ENCODE measurements at places on chromosomes 7 and 10.

DNA sequence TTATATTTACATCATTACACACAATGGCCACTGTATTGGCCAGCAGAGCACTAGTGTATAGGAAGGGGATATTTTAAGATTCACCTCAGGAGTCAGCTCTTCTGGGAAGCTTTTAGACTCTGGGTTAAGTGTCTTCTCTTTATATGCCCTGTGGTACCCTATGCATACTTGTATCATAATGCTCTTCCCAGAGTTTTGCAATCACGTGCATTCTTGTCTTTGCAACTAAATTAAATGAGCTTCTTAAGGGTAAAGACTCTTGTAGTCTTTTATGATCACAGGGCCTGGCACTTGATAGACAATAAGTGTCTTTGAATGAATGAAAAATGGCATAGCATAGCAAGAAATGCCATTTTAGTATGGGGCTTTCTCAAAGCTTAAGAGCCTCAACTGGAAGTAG lies 35.4 kb upstream of the ARMS2 start:
- DNase-seq = no peak

GRCh38 chr10:77800738-77801266 lies 125.8 kb downstream of the DLG5 start:
- no peak for DNase-seq

DNA sequence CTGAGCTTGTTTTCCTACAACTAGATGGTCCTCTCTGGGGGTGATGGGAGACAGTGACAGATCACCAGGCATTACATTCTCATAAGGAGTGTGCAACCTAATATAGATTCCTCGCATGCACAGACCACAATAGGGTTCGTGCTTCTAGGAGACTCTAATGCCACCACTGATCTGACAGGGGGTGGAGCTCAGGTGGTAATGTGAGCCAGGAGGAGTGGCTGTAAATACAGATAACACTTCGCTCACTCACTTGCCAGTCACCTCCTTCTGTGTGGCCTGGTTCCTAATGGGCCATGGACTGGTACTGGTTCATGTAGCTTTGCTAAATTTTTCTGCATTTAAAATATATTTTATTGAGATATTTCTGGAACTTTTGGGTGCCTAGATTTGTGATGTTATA lies 202.3 kb upstream of the ZNF32 start:
- DNase-seq = no peak

DNA sequence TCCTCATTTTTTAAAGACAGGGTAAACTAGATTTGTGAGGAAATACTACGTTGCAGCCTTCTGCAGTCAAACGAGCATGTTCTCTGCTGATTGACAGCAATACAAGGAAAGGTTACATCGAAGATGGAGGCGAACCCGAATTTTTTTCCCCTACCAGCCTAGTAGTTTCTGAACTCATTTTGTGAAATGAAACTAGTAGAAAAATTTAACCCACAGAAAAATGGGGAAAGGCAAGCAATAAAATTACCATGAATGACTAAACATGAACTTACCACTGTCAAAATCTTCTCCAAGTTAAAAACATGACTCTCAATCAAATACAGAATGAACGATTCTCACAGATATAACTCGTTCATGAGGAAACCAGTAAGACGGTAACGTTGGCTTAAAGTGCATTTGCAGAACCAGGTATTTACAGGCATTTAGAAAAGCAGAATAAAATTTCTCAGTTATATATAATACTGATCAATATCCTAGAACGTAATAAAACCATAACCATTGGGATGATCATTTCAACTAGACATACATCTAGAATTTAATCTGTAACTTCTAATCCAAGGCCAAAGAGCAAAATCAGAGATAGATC lies 73.9 kb downstream of the CELF2 start:
- DNase-seq = no peak

DNA sequence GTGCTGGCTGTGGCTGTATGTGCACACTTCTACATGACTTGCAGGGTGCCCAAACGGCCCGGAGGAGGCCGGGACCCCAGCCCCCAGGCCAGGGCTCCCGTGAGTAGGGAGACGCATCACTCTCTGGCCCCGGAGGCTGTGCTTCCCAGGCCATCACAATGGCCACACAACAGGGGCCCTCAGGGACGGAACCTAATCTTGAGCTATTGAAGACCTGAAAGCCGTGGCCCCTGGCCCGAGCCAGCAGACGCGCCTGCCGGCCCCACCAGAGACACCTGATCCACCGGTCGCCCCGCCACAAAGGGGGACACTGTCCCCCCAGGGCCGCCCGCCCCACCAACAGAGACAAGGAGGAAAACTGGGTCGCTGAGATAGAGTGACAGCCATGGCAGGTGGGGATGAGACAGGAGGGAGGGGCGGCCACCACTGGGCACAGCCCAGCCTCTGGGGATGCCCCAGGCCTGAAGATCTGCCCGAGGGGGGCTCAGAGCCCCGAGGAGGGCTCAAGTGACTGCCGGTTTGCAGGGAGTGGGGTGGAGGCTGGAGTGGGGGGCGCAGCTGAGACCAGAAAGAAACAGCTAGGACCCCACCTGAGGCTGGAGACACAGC lies 10.2 kb upstream of the LFNG start:
- DNase-seq = no peak

DNA sequence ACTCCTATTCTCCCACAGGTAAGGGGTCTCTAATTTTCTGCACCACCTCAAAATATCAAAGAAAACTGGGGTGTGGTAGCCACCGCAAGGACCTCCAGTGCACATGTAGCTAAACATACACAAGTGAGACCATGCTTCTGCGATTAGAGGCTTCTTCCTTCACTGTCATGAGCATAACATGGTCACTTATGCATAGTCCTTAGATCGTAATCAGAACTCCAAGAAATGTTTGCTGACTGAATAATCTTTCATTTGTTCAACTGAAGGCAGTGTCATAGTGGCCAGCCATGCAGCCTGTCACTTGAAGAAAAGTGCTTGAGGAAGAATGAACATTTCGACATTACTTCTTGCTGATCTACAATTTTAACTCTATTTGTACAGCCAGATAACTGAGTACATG lies 14.6 kb downstream of the TWIST1 start:
- no peak for DNase-seq

- DNase-seq = no peak
These were observed 227.6 kb downstream of the DGKI start for GRCh38 chr7:137619181-137619580.

DNA sequence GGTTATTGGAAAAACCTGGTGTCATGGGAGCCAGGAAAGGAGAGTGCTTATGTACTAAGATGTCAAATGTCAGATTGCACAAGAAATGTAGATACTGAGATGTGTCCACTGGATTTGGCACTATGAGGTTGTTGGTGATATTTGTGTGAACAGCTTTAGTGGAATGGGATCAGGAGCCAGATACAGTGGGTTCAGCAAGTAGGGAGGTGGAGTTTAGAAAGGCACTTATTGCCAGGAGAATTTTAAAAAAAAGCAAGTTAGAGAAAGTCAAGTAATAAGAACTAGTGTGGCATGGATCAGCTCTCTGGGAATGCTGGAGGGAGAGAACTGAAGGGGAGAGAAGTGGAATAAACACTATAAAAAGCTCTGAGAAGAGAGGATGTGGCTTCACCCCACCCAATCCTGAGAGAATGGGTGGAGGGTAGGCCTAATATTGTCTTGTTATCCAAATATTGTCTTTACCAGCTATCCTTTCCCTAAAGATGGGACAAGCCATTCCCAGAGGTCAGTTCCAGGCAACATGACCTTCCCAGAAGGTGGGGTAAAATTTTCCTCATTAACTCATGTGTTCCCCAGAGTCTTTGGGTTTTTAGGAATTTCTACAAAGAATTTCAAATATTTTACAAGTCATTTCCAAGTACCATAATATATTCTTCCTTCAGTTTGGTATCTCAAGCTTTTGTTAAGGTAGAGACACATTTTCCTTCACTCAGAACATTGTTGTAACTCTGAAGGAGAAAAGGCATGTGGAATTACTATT lies 42.3 kb downstream of the ENTPD1 start:
- DNase-seq = no peak

DNA sequence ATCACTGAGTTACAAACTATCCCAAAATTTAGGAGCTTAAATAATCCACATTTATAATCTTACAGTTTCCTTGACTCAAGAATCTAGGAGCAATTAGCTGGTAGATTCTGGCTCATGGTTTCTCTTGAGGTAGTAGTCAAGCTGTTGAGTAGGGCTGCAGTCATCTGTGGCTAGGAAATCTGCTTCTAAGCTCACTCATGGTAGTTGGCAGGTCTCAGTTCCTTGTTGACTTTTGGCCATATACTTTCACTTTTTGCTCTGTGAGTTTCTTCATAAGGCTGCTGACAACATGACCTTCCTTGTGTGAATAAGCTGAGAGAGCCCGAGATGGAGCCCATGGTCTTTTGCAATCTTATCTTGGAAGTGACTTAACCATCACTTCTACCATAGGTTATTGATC lies 10.8 kb upstream of the ETV1 start:
- no peak for DNase-seq

- no peak for DNase-seq
These were observed 73.3 kb downstream of the ARID5B start for GRCh38 chr10:61974601-61975390.

- no peak for DNase-seq
These were observed 3.7 kb downstream of the LRRC4 start for GRCh38 chr7:128027485-128027980.

- DNase-seq = peak; percentile 87
These were observed 257.2 kb downstream of the KIAA1217 start for GRCh38 chr10:24465891-24466818.

DNA sequence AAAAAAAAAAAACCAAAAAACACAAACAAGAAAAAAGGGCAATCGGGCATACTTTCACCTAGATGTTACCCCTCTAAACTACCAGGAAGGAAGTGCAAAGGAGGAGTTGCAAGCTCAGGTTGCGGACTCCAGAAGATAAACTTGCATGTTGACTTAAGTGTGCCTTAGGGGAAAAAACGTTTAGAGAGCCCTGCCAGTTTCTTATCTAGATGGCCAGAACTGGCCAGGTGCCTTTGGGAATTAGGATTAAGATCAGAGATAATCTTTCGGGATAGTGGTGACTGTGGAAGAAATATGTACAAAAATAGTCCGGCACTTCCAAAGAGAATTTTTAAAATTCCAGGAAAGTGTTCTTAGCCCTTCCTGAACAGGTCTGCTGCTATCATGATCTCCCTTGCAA lies 17.6 kb downstream of the EVX1 start:
- peak; percentile 42 for DNase-seq

GRCh38 chr7:133315332-133316040 lies 62.6 kb downstream of the EXOC4 start:
- no peak for DNase-seq

DNA sequence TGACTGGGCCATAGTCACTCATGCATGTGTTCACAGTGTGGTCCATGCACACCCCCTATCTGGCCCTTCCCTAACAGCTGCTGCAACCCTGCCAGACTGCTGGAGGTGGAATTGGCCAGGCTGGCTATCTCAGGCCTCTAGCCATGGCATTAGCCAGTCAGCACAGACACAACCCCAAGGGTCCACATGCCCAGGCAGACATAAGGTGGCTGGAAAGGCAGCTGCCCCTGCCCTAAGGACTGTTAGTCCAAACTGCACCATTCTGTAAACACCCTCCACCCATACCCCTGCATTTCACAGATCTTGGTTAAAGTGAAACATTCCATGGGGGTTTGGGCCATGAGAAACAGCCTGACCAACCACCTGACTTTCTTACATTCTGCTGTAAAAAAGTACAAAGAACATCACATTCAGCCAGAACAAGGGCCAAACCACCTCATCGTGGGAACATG lies 137.4 kb upstream of the KCNMA1 start:
- DNase-seq = no peak

DNA sequence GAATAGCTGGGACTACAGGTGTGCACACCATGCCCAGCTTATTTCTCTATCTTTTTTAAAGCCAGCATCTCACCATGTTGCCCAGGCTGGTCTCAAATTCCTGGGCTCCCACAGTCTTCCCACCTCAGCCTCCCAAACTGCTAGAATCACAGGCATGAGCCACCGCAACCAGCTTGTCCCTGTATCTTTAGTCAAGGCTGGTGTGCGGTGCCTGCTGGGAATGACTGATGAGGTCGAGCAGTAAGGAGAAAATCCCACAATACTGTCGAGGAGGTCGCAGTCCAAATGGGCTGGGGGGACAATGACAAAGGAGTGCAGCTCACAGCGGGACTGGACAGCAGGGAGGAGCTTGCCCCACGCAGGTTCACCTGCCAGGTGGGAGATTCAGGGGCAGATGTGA lies 50.2 kb upstream of the CALN1 start:
- no peak for DNase-seq

- DNase-seq = no peak
These were observed 4.0 kb downstream of the OPN4 start for GRCh38 chr10:86658261-86658741.

- no peak for DNase-seq
These were observed 31.8 kb downstream of the GET4 start for GRCh38 chr7:908159-908581.

DNA sequence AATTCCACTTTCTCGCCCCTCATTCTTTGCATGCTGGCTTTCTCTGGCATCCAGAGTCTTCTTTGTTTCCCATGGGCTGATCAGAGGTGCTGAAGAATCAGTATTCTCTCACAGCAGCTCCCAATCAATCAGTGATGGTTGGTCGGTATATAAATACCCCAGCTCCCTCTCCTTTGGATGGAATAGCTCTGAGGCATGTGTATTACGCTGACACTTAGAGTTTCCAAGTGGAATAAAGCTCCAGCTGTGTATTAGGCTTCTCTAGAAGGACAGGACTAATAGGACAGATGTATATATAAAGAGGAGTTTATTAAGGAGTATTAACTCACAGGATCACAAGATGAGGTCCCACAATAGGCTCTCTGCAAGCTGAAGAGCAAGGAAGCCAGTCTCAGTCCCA lies 218.3 kb upstream of the GRB10 start:
- DNase-seq = no peak

DNA sequence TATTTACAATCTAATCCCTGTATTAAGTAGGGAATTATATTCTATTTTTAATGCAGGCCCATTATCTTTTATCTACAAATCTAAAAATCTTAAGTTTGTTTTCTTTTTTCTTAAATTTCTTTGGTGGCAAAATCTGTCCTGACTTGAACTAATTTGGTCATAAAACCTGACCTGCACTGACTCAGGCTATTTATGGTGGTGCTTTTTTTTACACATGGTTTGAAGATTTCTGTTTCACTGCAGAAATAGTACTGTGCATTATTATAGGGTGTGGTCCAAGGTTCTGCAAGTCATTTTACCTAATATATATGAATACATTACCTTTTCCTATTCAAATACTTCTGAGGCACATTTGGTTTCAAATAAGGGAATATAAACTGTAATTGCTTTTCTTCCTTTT lies 137.0 kb downstream of the CD36 start:
- DNase-seq = peak; percentile 44

DNA sequence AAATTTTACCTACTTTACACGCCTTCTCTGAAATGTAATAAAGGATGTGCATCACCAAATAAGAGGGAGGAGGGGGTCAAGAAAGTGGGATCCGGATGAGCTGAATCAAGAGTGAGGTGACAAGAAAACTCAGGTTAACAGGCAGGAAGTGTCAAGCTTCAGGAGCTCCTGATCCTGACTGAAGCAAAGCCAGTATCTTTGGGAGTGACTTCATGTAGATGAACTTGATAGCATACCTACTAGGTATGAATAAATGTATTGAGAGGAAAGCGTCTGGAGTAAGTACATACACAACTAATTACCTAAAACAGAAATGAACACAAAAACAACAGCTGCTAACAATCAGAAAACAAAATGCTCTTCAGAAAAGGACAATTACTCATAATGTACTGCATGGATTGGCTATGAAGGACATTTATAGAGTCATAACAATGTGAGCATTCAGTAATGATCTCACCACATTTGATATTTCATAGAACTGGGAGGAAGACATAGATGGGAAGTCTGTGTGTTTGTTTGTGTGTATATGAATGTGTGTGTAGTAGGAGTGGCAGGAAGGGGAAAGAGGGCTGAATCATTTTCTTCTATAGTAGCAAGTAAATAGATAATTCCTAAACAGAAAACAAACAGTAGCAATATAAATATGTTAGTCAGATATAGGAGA lies 29.4 kb downstream of the PRKG1 start:
- DNase-seq = no peak

Data from LoVo (cell line).